CD8-positive, alpha-beta T cell (primary cell): ENCODE measurements at places on chromosomes 13 and 19.
A peak's percentile ranks its signal among the peaks of the same experiment; 100 is the strongest.

- DNase-seq, result no peak
Observed at GRCh38 chr13:50993934-50994333, 84.3 kb downstream of the RNASEH2B start.

DNA sequence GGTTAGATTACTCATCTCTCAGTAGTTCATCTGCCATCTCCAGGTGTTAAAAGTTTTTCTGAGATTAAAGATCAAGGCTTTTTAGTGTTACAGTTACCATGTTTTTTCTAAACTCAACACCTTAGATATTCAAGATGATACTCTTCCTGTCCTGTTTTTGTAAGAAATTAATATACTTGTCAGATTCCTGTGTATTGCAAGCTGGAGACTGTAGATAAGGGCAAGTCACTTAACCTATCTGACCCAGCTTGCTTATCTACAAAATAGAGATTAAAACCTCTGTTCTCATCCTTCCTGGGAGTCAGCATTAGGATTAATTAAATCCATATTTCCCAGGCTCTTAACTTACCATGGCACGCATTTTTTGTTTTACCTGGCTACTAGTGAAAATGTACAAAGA is 25.2 kb downstream of the SUGT1 start:
- DNase-seq, result no peak

DNA sequence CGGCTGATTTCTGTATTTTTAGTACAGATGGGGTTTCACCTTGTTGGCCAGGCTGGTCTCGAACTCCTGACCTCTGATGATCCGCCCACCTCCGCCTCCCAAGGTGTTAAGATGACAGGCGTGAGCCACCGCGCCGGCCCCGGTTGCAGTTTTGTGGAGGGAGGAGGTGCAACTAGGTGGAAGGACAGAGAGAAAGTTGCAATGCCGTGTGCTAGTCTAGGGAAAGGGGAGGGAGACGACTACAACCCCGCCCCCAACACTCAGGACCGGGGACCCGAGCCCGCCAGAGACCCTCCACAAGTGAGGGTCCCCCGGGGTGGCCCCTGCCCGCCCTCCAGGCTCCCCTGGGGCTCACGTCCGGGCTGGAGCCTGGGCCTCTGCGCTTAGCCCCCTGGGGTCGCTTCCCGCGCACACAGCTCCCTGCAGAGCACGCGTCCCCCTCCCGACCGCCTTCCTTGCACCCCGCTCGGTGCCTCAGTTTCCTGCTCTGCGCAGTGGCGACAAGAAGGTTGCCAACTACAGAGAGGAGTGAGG is 1.2 kb upstream of the ARID3A start:
- DNase-seq, result no peak

GRCh38 chr19:5697022-5697889 is 7.2 kb downstream of the RPL36 start:
- no peak for DNase-seq

DNA sequence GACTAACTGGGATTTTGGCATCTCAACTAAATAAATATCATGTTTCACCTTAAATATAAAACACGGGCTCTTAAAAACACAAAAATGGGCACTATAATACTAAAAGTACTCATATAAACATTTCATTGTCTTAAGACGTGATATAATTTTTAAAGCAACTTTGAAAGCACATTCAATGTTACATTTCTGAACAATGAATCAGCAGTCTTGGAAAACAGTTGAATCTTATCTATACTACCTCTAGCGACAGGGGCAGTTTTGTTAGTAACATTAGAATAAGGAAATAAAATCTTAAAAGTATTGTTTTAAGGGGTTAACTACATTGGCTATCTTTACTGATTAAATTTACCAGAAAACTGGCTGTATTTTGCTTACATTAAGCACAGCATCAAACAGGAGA is 156.9 kb downstream of the UGGT2 start:
- DNase-seq, result no peak

DNA sequence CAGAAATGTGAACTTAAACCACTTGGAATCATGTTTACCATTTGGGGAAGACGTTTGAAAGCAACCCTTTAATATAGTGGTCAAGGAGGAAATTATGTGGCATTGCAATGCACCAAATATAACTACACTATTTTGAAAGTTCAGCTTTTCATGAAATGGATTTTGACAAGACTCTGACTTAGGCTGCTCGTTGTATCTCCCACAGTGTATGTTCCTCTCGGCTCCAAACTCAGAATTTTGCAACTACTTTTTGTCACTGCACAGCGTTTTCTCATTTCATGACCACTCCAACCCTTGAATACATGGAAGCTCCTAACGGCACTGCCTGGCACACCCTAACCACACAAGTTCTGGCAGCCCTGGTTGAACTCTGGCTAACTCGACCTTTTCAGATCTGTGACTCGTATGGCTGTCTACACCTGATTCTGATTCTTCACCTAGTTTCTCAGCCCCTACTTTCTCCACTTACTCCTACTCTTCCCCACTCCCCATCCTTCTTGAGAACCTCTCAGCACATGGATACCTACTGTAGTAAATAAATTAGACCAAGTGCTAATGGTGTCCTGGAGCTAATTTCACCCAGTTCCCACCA is 7.0 kb upstream of the POMP start:
- no peak for DNase-seq

- no peak for DNase-seq
Observed at GRCh38 chr13:66357463-66357862, 872.7 kb downstream of the PCDH9 start.

GRCh38 chr19:47587295-47587694 is 14.3 kb upstream of the ZNF541 start:
- no peak for DNase-seq

DNA sequence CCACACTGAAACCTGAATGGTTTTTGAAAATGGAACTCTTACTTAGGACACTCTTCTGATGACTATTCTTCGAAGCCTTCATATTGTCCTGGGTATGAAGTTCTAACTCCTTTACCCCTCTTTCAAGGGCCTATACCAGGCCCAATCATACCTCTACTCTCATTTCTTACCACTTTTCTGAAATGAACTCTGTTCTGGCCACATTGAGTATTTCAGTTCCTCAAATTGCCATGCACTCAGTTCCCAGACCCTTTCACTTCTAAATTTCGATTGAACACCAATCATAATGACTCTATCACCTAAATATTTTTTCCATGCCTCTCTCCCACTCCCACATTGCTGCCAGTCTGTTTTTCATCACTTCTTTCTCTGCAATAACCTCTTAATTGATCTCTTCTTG is 53.7 kb downstream of the LACC1 start:
- no peak for DNase-seq

DNA sequence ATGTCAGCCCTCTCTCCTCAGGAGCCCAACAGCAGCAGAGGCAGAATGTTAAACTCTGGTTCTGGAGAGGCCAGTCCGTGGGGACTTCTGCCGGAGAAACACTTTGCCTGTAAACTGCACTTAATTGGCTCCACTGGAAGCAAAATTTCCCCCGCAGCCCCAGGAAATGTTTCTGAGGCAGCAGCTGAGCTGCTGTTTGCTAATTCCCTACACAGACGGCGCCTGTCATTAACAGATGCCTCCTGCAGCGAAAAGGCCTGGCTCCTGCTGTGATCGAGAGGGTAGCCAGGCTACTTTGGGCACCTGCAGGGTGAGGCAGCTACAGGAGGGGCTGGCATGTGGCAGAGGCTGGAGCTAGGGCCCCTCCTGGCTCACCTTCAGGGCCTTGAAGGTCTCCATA is 5.2 kb upstream of the TM6SF2 start:
- DNase-seq, result no peak

- peak; percentile 93 for DNase-seq
Observed at GRCh38 chr19:23758187-23759074, at the start of gene ZNF681. Gene ZNF681 (minus strand): TSS chr19:23758891. CDS start chr19:23758749, 142 bp downstream.

GRCh38 chr13:45778882-45779281 is 72.7 kb downstream of the SIAH3 start:
- DNase-seq, result no peak

DNA sequence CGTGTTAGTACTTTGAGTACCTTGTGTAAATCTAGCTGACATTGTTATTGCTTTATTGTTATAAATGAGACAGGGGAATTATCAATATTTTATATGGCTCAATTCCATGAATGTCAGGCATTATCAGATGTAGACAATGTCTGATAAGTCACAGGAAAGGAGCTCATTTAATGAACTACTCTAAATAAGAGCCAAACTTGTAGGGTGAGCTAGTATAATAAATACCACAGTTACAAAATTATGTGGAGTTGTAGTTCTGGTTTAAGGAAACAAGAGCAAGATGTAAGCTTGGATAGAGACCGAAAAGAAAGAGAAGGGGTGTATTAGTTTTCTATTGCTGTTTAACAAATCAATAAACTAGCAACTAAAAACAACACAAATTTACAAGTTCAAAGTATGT is 891.8 kb upstream of the SLITRK1 start:
- no peak for DNase-seq

DNA sequence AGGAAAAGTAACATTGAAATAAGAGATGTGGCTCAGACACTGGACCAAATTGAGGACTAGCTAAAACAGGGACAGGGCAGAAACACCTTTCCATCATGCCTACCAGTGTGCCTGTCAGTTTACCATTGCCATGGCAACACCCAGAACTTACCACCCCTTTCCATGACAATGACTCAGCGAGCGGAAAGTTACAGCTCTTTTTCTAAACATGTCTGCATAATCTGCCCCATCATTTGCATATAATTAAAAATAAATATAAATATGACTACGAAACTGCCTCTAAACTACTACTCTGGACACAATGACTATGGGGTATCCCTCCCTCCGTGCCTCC is 96.0 kb downstream of the UBL3 start:
- DNase-seq, result no peak

- DNase-seq, result no peak
Observed at GRCh38 chr13:43662976-43663375, 123.8 kb downstream of the ENOX1 start.

DNA sequence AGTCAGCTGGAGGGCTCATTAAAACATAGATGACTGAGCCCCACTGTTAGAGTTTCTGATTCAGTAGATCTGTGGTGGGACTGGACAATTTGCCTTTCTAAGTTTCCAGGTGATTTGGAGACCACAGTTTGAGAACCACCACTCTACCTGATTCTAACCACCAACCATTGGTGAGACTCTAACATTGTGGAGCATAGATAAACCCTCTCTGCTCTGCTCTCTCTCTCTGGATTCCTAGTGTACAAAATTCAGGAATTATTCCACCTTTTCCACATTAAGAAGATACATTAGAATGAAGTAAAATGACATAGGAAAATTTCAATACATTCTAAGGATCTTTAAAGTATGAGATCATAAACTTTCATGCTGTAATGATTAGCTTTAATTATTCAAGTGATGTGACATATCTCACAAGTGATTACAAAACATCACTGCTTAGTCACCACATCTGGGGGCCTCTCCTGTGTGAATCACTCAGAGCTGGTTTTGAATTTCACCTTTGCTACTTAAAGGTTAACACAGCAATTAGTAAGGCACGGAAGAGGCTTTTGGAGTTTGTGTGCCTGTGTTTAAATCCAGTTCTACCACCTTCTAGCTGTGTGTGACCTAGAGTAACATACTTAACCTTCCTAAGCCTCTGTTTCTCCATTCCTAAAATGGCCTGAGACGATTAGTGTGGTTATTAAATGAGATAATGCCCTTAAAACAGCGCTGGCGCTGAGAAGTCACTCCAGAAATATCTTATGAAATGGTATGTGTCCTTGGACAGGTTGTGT is 78.5 kb upstream of the NBEA start:
- no peak for DNase-seq

- DNase-seq, result no peak
Observed at GRCh38 chr13:86825410-86825809, 845.8 kb upstream of the SLITRK5 start.

GRCh38 chr13:19674898-19675297 is 41.4 kb downstream of the MPHOSPH8 start:
- DNase-seq, result no peak

DNA sequence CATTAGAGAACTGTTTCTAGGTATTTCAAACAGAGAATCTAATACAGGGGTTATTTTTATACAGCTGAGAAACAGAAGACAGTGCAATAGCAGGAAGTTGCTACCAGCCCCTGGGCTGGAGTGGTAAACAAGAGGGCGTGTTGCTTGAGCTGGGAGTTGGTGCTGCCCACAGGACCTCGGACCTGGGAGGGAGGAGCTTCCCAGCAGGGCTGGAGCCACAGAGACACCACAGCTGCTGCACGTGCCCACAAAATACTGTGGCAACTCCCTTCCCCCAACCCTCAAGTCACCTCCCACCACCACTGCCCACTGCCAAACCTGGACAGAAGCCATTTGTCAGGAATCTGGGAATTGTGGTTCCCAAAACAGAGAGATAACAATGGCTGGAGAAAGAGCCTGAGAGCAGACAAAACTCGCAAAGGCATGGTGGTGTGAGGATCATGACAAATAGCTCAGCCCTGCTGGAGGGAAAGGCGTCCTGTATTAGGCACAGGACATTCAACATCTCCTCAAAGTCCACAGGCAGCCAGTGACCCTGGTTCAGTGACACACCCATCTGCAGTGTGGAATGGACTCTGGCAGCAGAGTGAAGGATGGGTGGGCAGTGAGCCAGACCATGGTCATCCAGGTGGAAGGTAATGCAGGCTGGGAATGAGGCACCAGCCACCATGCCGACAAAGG is 57.2 kb downstream of the SPATA13 start:
- no peak for DNase-seq

DNA sequence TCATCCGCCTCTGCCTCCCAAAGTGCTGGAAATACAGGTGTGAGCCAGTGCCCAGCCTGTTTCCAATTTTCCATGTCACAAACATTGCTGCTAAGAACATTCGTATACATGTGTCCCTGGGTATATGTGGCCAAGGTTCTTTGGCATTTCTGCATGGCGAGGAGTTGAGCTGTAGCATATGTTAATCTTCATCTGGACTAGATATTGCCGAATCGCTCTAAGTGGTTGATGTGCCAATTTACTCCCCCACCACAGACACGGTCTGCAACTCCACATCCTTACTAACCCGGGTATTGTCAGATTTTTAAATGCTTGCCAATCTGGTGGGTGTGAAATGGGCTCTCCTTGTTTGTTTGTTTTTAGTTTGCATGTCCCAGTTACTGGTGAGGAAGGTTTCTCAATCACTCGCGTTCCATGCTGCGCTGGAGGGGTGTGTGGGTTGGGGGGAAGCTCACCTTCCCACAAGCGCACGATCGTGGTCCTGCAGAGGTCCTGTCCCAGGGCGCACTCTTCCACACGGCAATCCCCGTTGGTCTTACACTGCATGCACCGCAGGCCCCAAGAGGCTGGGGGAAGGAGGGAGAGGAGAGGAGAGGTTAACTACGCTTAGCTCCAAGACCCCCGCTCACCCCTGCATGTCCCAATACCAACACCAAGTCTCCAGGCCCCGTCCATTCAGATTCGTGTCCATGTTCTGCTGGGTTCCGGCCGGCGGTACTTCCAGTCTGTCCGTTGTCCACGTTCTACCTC is 2.7 kb downstream of the PLAUR start:
- DNase-seq, result no peak

- DNase-seq, result no peak
Observed at GRCh38 chr13:62837895-62838294, 1422.2 kb upstream of the PCDH20 start.

GRCh38 chr19:31515931-31516330 is 166.7 kb upstream of the TSHZ3 start:
- no peak for DNase-seq

GRCh38 chr19:3509566-3509989 is 3.5 kb downstream of the FZR1 start:
- no peak for DNase-seq

GRCh38 chr19:310141-310651 is 19.0 kb upstream of the PLPP2 start:
- DNase-seq, result no peak
